Activated gamma-delta T cell (primary cell): ENCODE measurements at places on chromosomes 2 and 18.

DNA sequence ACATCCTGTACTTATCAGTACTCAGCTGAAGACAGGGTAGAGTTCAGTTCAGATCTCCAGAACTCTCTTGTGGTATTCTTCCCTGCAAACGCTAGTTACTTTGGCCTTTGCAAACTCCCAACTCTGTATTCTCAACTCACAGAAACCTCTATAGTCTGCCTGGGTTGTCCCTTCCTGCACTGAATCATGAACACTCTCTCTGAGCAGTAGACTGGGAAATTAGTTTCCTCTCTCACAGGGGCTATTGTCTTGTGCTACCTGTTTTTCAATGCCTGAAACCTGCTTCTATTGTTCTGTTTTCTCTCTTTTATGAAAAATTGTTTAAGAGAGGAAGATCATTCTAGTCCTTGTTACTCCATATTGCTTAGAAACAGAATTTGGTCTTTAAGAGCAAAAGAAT is 134.7 kb downstream of the VIT start:
- no peak for DNase-seq

- no peak for DNase-seq
These were observed 92.3 kb upstream of the UPP2 start for GRCh38 chr2:158009399-158009798.

- DNase-seq = no peak
These were observed 16.1 kb downstream of the ST3GAL5 start for GRCh38 chr2:85872536-85873161.

DNA sequence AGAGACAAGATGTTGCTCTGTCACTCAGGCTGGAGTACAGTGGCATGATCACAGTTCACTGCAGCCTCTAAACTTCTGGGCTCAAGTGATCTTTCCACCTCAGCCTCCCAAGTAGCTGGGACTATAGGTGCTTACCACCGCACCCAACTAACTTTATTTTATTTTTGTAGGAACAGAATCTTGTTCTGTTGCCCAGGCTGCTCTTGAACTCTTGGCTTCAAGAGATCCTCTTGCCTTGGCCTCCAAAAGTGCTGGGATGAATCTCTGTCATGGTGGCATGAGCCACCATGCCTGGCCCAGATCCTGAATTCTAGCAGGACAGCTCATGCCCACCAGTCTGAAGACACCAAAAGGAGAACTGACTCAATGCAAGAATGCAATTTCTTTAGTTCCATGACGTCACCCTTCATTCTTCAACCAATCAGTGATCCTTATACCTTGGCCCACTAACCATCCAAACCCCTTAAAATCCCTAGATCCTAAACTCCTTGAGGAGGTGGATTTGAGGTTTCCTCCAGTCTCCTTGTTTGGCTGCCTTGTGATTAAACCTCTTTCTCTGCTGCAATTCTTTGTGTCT is 25.6 kb upstream of the CXXC1 start:
- no peak for DNase-seq

- no peak for DNase-seq
These were observed 69.9 kb downstream of the PRELID3A start for GRCh38 chr18:12477606-12478005.
